Gastrocnemius medialis (tissue), 4 donors: ENCODE measurements at places on chromosomes 3 and 15. TPM values are rescaled to one million over a fixed set of nuclear protein-coding genes. Genes with fewer than 3 reads are reported as not detected.

DAZL gene
- not detected for total RNA-seq

RETNLB gene
- total RNA-seq = not detected

APBA2 gene
- total RNA-seq = not detected

RYR3 gene
- 30.9 TPM for total RNA-seq

HIGD2B gene
- total RNA-seq = not detected

ZPLD1 gene
- not detected for total RNA-seq

CD80 gene
- total RNA-seq = not detected

CFAP161 gene
- total RNA-seq = not detected

GOLGA8T gene
- not detected for total RNA-seq

TTC23 gene
- total RNA-seq = 9.9 TPM

AGBL1 gene
- 29.7 TPM for total RNA-seq

BCL2A1 gene
- total RNA-seq = not detected

DNA sequence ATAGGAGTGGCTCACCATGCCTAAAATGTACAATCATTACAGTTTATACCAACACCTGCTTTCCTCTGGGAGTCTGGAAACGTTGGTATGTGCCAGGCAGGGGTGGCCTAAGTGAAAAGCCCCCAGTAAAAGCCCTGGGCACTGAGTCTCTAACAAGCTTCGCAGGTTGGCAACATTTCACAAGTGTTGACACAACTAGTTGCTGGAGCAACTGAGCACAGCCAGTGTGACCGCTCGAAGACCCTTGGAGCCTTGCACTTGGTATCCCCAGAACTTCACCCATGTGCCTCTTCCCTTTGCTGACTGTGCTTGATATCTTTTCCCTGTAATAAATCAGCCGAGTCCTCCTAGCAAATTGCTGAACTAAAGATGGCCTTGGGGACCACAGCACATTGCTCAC, 2.7 kb downstream of the RIOX2 start:
- no peak for DNase-seq

DNA sequence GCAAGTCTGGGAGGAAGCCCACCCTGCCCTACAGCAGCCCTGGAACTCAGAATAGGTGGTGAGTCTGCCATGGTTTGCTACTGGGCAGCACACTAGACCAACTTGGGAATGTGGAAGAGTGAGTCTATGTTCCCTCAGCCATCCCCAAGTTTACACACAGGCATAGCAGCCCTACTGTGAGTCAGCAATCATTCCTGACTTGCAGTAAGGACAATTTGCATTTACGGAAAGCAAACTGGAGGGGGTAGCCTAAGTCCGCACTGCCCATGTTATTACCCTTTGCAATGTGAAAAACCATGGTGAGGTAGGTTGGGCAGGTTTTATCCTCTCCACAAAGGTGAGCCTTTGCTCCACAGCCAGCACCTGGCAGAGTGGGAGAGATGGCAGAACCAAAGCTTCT, 4.6 kb downstream of the TCTA start:
- DNase-seq = no peak

DNA sequence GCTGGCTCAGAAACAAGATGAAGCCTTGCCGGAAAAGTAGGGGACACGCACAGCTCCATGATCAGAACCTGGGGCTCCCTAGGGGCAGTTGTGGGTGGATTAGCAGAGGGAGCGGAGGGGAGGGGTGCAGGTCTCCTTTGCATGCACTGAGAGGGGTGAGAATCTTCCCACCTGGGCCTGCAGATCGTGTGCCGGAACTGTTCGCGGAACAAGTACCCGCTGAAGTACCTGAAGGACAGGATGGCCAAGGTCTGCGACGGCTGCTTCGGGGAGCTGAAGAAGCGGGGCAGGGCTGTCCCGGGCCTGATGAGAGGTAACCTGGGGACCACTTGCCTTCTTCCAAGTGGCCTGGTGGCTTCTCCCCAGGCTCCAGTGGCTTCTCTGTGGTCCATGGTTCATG, 24.5 kb upstream of the NR2C2 start:
- DNase-seq = no peak

GRCh38 chr3:50342813-50343633, 2.4 kb upstream of the RASSF1 start:
- no peak for DNase-seq

- no peak for DNase-seq
Observed at GRCh38 chr3:103644450-103644849, 1209.6 kb downstream of the ZPLD1 start.

GRCh38 chr15:67946701-67947100, 106.9 kb upstream of the RNU6-1 start:
- DNase-seq = no peak

GRCh38 chr3:172343117-172343516, 105.1 kb downstream of the GHSR start:
- DNase-seq = no peak

- DNase-seq = no peak
Observed at GRCh38 chr3:100456745-100457144, 35.7 kb upstream of the TMEM45A start.

DNA sequence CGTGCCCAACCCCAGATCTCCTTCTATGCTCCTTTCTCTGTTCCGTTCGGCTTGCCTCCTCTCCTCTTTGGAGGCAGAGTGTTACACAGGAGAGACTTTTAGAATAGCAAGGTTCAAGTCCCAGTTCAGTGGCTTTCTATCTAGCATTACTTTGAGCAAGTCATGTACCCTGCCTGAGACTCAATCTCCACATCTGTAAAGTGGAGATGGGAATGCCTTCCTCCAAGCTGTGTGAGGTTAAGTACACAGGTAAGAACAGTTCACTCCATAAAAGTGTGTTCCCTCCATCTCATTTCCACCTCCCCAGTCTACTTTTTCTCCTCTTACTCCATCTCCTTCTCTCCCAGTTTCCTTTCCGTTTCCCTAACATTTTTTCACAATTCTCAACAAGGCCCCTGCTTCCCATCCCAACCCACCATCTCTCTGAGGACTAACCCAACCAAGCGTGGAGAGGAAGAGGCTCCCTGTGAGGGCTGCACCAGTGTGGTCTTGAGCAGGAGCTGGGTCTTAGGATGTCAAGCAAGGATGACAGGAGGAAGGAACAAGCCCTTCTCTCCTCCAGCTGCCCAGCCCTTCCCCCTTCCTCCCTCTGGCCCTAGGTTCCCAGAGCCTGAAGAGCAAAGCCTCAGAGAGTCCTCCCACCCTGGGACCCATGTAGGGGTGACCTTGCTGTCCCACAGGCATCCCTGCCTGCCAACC, 6.4 kb downstream of the ATP8B4 start:
- DNase-seq = no peak

- DNase-seq = no peak
Observed at GRCh38 chr15:80462836-80463512, 58.8 kb downstream of the ARNT2 start.

- DNase-seq = no peak
Observed at GRCh38 chr15:72824781-72825180, 41.2 kb upstream of the ADPGK start.

- DNase-seq = no peak
Observed at GRCh38 chr15:76345880-76346668, 9.5 kb downstream of the ISL2 start.

DNA sequence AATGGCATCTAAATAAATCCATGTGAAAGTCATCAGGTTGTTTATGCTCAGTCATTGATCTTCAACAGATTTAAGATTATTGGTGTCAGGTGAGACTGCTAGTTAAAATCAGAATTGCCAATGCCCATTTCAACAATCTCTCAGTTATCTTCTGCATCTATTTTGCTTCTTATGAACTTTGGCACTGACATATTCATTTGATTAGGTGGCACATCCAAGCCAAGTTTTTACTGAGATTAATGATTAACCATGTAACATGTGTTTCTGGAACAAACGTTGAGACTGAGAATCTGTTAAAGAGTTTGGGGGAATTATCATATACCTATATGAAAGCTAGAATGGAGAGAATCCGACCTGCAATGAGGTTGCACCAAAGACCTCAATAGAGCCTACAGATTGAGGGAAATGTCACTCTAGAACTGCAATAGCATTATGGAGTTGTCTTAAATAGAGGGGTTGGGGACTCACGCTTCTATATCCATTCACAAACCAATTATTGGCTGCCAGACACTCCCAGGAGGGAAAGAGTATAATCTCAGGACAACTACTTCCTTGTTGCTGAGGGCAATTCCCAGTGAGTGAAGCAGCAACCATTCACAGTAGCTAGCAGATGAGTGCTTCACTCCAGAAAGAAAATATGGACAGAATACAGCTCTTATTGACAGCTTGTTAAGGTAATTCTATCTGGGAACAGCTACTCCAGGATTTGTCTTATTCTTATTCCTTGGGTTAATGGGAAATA, 891.3 kb downstream of the SQOR start:
- DNase-seq = no peak

GRCh38 chr3:28768439-28768838, 419.8 kb upstream of the AZI2 start:
- no peak for DNase-seq

- DNase-seq = no peak
Observed at GRCh38 chr15:45386974-45387373, 8.6 kb upstream of the GATM start.

DNA sequence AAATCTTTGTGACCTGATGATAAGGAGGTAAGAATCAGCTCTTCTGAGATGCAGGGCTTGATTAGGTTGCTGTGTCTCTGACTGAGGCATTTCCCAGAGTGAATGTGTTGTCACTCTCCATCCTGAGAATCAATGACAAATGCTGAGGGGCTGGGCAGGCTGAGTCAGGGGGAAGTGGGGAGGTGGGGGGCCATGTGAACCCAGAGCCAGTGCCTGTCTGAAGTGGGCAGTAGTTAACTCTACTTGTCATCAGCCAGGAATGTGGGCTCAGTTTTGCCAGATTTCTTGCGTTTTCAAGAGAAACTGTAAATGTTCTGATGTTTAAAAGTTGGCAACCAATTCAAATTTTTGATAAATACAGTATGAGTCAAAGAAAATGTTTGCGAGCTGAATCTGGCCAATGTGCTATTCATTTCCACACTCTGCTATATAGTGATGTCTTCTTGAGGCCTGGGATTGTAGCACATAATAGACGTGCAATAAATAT, 3.1 kb upstream of the BNC1 start:
- DNase-seq = no peak

DNA sequence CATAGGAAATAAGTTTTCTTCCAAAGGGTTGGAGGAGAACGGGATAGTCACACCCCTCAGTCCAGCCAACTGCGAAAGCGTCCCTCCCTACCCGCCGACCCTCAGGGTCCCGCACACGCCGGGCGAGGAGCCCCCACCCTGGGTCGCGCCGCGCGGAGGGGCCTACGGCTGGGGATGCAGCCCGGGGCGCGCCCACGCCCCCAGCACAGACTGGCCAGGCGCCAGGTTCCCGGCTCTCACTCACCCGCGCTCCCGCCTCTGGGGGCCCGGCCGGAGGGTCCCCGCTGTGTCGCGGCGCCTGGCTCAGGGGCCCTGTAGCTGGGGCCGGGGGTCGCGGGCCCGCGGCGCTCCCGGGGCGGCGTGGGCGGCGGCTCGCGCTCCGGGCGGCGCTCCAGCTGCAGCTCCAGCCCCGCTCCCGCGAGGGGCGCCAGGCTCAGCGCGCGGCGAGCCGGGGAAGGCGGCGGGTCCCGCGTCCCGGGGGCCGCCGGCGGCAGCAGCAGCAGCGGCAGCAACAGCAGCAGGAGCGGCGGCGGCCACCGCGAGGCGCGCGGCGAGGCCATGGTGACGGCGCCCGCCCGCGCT, 375 bp downstream of the HEG1 start:
- no peak for DNase-seq

DNA sequence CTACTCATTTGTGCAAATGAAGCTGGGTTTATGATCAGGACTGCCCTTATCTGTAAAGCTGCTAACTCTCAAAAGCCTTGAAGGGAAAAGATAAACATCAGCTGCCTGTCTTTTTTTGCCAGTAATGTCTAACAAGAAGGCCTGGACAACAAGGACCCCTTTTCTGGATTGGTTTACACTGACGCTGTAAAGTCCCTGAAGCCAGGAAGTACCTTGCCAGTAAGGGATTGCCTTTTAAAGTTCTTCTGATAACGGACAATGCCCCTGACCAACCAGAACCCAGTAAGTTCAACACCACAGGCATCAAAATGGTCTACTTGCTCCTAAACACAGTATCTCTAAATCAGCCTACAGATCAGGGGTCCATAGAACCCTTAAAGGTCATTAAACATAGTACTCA, 178.0 kb downstream of the PCCB start:
- no peak for DNase-seq

DNA sequence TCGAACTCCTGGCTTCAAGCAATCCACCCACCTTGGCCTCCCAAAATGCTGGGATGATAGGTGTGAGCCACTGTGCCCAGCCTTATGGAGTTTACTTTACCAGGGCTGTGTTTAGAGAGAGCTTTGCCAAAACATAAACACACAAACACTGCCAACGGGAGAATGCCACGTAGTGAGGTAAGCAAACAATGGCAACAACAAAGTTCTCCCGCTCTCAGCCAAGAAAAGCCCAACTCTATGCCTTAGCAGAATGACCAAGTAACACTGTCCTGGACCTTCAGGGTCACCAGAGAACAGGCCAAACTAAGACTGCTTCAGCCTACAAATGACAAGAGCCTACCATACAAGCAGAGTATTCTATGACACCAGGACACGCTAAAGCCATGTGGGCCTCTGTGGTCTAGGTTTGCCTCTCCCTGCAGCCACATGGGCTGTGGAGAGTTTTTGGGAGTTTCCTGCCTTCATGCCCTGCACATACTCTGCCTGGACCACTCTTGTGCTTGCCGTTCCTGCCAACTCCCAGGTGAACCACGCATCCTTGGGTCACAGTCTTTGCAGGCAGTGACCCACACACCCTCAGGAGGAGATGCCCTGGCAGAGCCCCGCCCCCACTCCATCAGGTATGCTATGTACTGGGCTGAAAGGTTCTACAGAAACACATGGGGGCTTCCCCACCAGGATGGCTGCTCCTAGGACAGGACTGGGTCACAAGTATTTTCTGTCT, 21.6 kb upstream of the CNBP start:
- DNase-seq = no peak

GRCh38 chr15:78808550-78808949, 2.7 kb downstream of the ADAMTS7 start:
- DNase-seq = no peak

DNA sequence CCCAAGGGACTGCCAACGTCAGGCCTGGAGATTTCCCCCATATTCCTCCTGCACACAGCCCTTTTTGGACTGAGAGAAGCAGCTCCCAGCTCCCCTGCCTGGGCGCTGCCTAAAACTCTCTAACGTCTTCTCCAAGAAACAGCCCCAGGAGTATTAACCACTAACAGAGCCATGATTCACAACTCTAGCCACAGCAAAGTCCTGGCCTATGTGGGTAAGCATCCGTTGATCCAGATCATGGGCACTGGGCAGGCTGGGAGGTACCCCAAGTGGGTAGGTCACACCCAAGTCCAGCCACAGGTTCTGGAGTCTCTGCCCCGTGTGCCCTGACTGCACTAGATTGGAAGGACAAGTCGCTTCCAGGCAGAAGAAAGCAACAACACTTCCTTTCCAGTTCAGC, 31.9 kb downstream of the NBEAL2 start:
- DNase-seq = no peak

DNA sequence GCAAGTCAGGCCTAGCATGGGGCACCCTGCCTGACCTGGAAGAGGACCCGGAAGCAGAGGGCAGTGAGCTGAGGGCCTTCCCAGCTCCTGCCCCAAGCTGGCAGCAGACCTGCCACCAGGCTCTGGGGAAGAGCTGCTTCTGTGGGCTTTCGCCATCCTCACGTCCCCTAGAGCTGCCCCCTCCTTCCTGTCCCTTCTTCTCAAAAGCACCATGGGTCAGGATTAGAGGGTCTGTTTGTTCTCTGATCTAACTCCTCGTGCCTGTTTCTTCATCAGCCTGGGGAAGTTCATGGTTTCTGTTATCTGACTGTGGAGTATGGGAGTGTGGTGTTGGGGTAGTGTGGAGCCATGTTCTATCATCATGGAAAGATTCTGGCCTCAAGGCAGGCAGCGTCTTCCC, 58.4 kb upstream of the POLG start:
- DNase-seq = no peak

GRCh38 chr3:113630956-113631542, 65.4 kb downstream of the USF3 start:
- DNase-seq = no peak

GRCh38 chr3:42988097-42988496, 9.0 kb downstream of the GASK1A start:
- no peak for DNase-seq
